GM03348 (cell line): ENCODE measurements at places on chromosomes 12 and 14.
A peak's percentile ranks its signal among the peaks of the same experiment; 100 is the strongest.

GRCh38 chr12:125280482-125281377 lies 215.5 kb downstream of the AACS start:
- DNase-seq, result no peak

DNA sequence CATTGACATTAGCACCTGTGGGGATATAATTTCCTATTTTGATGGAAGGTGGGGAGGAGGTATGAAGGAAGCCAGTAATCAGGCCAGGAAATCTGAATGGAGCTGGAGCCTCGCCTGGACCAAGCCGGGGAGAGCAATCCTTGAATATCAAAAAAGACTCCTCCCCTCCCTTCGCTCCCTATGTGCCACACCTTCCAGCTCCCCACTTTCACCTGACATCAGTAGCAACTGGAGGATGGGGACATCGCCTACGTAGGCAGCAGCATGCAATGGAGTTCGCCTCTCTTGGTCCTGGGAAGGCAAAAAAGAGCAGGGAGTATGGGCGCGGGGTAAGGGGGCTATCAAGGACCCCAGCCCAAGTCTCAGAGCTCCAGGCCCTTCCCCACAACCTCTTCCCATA lies 1.1 kb downstream of the ANKRD52 start:
- DNase-seq, result no peak

GRCh38 chr12:131290255-131290959 lies 336.7 kb downstream of the ADGRD1 start:
- DNase-seq, result no peak

- DNase-seq, result peak; percentile 70
Observed at GRCh38 chr12:6735448-6736191, 11.8 kb downstream of the COPS7A start.

- DNase-seq, result no peak
Observed at GRCh38 chr14:55626131-55626530, 46.1 kb downstream of the KTN1 start.

- DNase-seq, result no peak
Observed at GRCh38 chr12:41992692-41993215, 151.9 kb downstream of the GXYLT1 start.

GRCh38 chr12:50059440-50060119 lies 2.2 kb downstream of the ASIC1 start:
- no peak for DNase-seq

GRCh38 chr12:112755507-112755906 lies 36.0 kb upstream of the RPH3A start:
- DNase-seq, result no peak

- no peak for DNase-seq
Observed at GRCh38 chr12:70059373-70059772, 183.9 kb upstream of the CNOT2 start.

GRCh38 chr12:100123316-100124095 lies 19.2 kb downstream of the BLTP3B start:
- peak; percentile 27 for DNase-seq

- DNase-seq, result no peak
Observed at GRCh38 chr14:59961518-59962062, 41.6 kb downstream of the LRRC9 start.

DNA sequence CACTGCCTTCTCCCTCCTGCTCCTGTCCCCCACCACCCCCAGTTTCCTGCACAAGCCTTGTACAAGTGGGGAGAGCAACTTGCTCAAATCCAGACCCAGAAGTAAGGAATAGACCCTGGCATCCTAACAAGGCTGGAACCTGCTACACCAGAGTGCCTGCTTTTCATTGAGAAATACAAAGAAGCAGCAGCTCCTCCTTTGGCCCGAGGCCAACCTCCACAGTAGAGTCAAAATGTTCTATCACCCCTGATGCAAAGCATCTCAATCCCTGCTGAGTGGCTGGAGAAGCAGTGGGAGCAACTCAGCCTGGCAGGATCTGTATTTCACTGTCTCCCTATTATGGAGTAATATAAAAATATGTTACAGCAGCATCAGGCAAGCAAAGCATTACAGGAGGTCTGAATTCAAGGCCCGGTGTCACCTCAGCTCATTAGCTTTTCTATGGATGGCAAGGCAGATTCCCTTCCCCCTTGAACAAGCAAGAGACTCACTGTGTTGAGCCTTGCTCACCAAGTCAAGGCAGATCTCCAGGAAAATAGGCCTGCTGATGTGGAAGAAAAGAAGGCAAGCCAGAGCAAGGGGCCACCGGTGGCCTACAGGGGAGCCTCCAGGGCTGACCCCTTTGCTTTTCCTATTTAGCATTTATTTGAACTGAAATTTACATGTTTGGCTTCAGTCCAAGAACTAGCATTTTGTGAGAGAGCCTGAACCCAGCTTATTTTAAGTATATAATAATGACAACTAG lies 186.3 kb upstream of the EGLN3 start:
- DNase-seq, result no peak

GRCh38 chr12:121781998-121782979 lies 11.2 kb downstream of the RHOF start:
- DNase-seq, result no peak

DNA sequence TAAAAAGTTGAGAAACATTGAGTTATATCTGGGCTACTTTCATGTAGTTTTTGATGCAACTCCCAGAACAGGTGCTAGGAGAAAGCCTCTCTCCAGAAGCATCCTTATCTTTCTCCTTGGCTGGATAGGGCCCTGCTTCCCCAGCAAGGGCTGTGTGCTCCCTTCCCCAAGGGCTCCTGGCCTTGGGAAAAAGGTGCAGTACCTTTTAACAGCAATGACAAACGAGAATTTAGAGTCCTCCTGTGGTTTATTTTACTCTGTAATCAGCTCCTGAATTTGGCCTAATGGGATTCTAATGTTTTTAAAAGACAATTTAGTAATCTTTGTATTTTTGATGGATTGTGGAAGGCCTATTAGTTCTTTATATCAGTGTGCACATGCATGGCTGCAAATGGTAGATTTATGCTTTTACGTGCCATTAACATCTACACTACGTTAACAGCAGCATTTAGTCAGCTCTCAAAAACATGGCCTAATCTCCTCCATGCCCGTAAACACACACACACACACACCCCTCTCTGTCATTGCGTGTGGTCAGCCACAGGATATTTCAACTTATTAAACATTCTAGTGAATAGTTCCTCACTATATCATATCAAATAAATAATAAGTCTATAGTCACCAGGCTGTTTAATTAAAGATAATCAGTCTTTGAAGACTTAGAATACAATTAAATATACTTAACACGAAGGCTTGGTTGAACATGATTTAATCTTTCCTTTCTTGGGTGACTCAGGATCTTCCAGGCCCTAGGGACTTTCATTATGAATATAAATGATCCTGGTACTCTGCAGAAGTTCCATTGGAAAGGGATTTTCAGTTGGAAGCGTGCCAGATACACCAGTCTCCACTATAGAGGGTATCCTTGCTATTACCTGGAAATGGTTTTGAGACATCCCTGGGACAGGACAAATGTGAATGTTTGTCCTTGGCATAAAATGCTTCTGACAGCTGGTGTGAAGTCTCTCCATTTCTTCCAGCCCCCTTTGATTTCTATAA lies 181.4 kb upstream of the PWP1 start:
- no peak for DNase-seq

- no peak for DNase-seq
Observed at GRCh38 chr12:30169839-30170591, 386.3 kb upstream of the TMTC1 start.

GRCh38 chr14:96783043-96783914 lies 13.9 kb upstream of the VRK1 start:
- no peak for DNase-seq

GRCh38 chr12:121610239-121611149 lies 15.8 kb upstream of the ORAI1 start:
- DNase-seq, result peak; percentile 62

GRCh38 chr14:59190372-59190771 lies 1.9 kb downstream of the DAAM1 start:
- DNase-seq, result peak; percentile 24

GRCh38 chr12:13336216-13336615 lies 139.7 kb downstream of the EMP1 start:
- no peak for DNase-seq

DNA sequence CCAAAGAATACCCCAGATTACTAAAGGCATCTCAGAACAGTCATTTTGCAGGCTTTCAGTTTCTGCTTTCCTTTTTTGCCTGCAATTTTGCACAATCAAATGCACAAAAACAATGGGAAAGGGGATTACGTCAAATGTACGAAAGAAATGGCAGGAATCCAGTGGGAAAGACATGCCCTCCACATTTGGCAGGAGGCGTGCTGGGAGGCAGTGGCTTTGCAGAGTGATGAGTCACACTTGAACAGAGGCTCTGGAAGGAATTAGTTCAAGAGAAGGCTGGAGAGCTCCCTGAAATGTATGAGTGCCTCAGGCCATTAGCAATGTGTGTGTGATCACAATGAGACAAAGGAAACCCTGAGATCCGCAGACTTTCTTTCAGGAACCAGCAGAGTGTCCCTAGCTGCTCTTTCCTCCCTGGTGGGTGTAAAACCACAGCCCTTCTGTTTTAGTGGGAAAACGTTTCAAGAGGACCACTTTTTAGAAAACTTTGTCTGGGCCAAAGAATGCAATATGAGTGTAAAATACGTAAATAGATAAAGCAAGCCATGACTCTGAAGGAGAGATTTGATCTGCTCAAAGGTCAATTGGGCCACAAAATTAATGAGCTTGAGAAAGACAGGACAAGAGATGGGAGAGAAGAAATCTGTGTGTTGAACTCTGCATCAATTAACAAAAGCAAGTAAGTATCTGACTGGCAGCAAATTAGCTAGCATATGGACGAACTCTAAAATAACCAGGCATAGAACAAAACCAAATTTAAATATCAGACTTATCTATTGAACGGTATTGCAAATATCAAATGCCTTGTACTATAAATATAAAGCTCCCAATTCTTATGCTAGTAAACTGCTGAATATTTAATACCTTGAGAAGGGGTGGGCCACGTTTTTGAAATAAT lies 155.4 kb upstream of the PDE3A start:
- DNase-seq, result peak; percentile 88

GRCh38 chr12:112408621-112409020 lies 784 bp downstream of the RPL6 start:
- DNase-seq, result peak; percentile 21

DNA sequence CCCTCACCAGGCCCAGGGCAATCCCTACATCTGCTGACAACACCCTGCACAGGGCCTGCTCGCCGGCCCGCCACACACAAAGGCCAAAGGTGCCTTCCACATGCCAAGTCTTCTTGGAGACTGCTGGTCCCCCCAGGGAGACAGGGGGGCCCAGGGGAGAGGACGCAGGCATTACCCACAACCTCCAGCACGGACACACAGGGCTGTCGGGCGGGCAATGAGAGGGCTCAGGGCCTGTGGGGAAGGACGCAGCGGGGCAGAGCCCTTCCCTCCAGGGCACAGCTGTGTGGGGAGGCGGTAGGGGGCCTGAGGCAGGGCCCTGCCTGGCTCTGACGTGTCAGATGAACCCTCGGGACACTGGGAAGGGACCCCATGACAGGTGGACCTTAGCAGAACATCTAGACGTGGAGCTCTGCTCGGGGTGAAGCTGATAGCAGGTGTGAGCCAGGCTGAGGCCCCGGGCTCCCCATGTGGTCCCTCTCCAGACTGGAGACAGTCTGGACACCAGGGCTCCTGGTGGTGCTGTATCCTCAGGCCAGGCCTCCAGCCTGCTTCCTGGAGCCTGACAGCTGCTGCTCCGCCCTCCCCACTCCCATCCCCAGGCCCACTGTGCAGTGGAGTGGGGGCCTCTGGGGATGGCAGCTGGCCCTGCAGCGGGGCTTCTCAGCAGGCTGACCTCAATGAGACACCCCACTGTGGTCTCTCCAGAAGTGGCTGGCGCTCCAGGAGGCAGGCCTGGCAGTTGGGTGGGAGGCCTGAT lies 31.6 kb upstream of the NUDT14 start:
- no peak for DNase-seq

GRCh38 chr12:127400221-127400620 lies 866.7 kb upstream of the TMEM132C start:
- no peak for DNase-seq

GRCh38 chr12:40335991-40336390 lies 111.2 kb downstream of the LRRK2 start:
- no peak for DNase-seq

DNA sequence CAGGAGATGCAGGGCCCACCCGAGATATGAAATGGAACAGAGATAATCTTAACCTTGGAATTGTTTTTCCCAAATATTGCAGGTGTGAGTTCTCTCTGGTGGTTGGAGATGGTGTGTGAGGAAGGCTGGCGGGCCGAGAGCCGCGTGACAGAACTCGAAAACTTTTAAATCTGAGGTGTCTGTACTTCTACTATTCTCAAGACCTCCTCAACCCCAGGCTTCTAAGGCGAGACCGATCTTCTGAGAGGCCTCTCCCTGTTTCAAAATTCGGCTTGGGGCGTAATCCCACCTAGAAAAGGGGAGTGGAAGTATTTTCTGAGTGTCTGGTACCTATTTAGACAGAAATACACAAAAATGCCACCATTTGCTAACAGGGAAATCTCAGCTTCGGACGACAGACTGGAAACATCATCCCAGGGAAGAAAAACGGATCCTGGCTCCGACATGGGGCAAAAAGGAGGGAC lies 611 bp downstream of the SARNP start:
- peak; percentile 35 for DNase-seq

DNA sequence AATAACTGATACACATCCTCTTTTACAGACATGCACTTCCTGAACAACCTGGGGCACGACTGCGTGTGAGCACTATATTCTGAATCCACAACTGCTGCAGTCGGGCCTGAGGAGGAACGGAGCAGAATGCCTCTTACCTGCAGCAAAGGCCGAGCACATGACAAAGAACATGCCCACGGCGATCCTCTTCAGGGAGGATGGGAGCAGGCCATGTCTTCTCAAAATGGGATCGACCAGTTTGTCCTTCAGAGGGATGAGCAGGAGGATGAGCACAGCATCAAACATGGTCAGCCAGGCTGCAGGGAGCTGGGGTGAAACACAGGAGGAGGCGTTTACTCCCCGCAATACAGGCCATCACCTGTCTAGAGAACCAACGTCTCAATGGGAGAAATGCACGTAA lies 15.1 kb downstream of the SLC15A4 start:
- no peak for DNase-seq

- no peak for DNase-seq
Observed at GRCh38 chr12:46456356-46457334, 84.1 kb upstream of the SLC38A2 start.

DNA sequence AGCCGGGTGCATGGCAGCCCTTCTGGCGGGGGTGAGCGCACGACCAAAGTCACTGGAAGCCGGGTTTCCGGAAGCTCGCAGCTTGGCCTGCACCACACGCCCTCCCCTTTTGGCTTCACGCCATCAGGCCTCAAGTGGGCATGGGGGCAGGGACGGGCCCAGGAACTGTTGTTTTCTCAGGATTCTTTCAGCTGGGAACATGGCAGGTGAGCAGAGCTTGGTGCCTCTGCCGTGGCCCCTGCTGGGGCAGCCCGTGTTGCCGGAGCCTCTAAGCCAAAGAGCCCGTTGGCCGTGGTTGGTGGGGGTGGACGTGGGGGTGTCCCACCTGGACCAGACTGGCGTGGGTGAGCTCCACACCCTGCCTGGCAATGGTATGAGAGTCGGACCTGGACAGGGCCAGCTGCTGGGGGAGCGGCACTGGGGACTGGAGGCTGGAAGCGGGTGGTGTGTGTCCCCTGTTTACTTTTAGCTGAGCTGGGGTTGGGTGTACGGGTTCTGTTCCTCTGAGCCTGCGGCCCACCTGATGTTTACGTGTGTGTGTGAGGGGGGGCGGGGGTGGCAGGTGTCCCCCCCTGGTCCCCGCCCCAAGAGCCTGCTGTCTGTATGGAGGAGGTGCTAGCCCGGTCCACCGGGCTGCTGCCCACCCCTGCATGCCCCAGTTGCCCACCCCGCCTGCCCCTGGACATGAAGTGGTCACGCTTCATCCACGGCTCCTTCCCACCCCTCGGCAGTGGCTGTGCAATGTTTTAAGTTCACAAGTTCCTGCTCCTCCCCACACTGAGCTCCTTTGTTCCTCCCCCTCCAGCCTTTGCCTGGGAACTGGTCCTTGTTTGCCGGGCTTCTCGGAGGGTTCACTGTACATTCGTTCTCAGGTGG lies 28.7 kb upstream of the PLD4 start:
- DNase-seq, result no peak
